HT1080 (cell line): ENCODE measurements at places on chromosomes 1 and 21.

- DNase-seq: no peak
Observed at GRCh38 chr1:178023181-178023618, 53.3 kb upstream of the SEC16B start.

GRCh38 chr1:209755926-209756614 lies at the start of gene TRAF3IP3:
Gene TRAF3IP3 (plus strand): TSS chr1:209756053. CDS start chr1:209760040, 3,987 bp downstream.
- DNase-seq: no peak

- DNase-seq: no peak
Observed at GRCh38 chr1:48560577-48560976, 88.6 kb upstream of the SPATA6 start.

GRCh38 chr1:182580736-182581135 lies 8.3 kb downstream of the RNASEL start:
- no peak for DNase-seq

DNA sequence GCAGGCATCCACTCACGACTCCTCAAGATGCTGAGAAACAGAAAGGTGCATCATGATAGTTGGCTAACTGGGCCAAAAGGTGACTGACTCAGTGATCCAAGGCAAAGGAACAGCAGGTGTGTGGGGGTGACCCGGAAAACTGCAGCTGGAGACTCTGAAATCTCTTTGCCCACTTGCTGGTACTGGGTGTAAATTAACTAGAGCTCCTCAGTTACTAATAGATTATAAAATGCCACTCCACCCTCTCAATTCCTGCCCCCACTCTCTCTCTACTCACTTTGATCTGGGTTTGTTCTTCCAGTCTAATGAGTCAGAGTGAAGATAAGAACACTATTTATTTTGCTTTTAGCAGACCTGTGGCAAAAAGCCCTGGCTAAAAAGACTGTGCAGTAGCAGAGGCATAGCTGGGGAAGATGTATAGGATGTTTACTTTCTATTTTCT lies 7.2 kb upstream of the PIGC start:
- DNase-seq: peak; percentile 58
